ENCODE measurements at places on chromosomes 1 and 21. TPM values are rescaled to one million over a fixed set of nuclear protein-coding genes. Genes with fewer than 3 reads are reported as not detected.
A peak's percentile ranks its signal among the peaks of the same experiment; 100 is the strongest.

- peak; percentile 91 for DNase-seq
Measured at GRCh38 chr1:164780863-164781262, 221.9 kb downstream of the PBX1 start.

DNA sequence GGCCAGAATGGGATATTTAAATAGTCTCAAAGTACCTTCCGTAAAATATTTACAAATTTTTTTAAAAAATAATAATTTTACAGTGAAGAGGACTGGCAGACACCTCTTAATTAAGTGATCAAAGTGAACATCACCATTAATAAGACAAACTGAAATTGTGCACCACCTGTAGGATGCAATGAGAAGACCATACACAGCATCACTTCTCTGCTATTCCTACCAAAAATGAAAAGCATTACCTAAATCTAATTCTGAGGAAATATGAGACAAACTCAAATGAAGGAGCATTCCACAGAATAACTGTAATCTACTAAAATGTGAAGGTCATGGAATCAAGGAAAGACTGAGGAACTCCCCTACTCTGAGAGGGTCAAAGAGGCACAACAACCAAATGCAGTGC, 68.2 kb upstream of the PRDX6 start:
- DNase-seq = peak; percentile 27

DNA sequence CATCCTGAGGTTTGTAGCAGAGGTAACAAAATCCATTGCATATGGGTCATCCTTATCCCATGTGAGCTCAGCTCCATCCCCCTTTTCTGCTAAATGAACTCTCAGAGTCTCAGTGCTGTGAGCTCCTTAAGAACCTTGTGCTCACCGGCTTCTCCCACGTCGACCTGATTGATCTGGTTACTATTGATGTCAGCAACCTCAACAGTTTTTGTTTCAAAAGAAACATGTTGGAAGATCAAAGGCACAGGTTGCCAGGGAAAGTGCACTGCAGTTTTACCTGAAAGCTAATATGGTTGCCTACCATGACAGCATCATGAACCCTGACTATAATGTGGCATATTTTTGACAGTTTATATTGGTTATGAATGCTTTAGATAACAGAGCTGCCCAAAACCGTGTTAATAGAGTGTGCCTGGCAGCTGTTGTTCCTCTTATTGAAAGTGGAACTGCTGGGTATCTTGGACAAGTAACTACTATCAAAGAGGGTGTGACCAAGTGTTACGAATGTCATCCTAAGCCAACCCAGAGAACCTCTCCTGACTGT, 131.4 kb downstream of the HS2ST1 start:
- peak; percentile 55 for DNase-seq

- DNase-seq = peak; percentile 91
Measured at GRCh38 chr1:41957568-41957967, 38.8 kb upstream of the HIVEP3 start.

- no peak for DNase-seq
Measured at GRCh38 chr1:243465081-243465480, 209.2 kb downstream of the SDCCAG8 start.

DNA sequence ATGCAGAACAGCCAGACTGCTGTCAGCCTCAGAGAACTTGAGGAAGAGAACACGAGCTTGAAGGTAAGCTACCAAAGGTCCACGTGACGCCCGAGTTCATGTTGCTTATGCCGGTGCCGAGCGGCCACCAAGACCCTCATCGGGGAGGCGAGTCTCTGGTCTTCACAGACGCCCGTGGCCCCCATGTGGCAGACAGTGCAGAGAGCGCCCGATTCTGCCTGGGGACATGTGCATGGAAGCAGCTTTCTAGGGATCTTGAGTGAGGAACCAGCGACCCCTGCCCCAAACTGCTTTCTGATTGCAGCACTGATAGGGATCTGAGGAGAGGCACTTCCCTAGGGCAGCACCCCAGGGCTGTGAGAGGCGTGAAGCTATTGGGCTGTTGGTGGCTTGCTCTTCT, 56.3 kb upstream of the DIP2A start:
- no peak for DNase-seq

GRCh38 chr1:64923294-64923718, 43.0 kb downstream of the JAK1 start:
- peak; percentile 21 for DNase-seq

GRCh38 chr21:46056450-46056903, 41.4 kb upstream of the COL6A2 start:
- peak; percentile 87 for DNase-seq

DNA sequence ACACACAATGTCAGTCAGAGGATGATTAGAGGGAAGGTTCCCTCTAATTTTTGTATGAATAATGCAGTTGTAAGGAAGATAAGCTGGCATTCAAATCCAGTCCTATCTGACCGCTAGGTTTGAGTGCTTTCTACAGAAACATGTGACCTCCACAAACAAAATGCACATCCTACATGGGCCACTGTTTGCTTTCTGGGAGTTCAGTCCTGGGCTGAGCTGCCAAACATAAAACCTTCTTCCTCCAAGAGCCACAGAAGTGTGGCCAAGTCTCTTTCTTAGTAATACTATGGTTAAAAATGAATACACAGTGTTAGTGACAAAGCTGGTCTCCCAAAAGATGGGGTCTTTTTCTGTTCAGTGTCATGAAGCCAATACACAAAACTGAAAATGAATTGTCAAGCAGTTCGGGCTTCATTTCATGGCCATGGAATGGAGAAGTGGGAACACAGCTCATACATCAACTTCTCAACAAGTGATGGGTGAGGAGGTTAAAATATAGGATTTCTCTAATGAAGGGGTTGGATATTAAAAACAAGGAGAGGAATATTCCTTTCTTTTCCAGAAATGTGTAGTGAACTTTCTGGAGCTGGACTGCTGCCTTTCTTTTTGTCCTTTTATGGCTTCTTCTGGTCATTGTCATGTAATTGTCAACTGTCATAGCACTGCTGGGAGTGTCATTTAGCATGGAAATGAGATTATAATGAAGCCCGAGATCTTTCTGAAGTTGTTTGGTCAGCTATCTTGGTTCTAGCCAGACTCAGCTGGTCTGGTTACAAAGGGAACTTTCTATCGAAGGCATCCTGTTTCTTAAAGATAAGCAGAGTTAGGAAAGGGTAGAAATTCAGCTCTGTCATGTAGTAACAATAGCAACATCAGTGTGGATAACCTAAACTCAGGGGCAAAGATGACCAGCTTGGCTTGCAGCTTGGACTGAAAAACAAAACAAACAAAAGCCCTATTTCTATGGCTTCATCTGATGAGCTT, 135.1 kb downstream of the CHD1L start:
- DNase-seq = no peak

Gene OR2L3
- not detected for total RNA-seq

Gene RXFP4
- not detected for total RNA-seq

Gene LIN28A
- total RNA-seq = 16.7 TPM

Gene CBR3
- 2.3 TPM for total RNA-seq

Gene KCNE1
- 0.43 TPM for total RNA-seq

Gene KIF26B
- total RNA-seq = 6.8 TPM

Gene SERPINC1
- total RNA-seq = not detected

Measured in astrocyte (in vitro differentiated cells and primary cell).